ENCODE measurements at places on chromosomes 4 and X.

- no peak for DNase-seq
These were observed 316.4 kb downstream of the LDB2 start for GRCh38 chr4:16582036-16582435.

DNA sequence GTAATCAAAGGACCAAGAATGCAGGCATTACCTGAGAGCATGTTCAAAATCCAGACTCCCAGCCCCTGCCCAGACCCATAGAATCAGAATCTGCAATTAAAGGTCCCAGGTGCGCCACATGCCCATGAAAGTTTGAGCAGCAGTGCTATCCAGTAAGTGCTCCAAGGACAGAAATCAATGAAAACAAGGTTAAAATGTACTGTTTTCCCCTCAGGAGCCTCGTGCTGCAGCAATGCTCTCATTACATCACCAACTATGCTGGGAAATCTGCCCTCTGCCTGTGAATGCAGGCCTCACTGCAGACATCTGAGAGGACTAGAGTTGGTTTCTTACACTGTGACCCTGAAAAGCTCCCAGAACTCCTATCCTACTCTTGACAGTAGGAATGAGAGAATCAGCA is 21.1 kb downstream of the ANXA5 start:
- DNase-seq, result no peak

GRCh38 chr4:72109959-72110497 is 78.2 kb downstream of the NPFFR2 start:
- DNase-seq, result no peak

DNA sequence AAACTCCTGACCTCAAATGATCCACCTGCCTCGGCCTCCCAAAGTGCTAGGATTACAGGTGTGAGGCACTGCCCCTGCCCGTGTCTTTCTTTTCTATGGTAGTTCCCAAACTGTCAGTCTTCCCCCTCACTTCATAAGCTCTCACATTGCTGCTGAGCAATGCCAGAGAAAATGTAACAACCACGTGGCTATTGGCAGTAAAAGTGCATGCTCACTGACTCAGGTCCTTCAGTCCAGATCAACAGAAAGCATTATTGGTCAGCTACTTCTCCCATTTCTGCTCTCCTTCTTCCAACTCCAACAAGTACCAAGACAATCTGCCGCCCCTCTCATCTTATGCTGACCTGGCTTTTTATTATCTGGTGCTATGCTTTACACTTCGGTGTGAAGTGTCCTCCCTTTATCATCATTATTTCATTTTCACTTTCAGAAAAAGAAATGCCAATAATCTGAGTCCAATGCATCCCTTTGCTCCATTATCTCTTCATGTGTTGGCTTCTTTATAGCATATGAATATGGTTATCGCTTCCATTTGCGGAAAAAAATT is 133.8 kb upstream of the UGT8 start:
- no peak for DNase-seq

GRCh38 chrX:39327255-39327654 is 526.0 kb downstream of the MID1IP1 start:
- DNase-seq, result no peak

- DNase-seq, result no peak
These were observed 455.4 kb upstream of the ADGRL3 start for GRCh38 chr4:60744767-60745166.

DNA sequence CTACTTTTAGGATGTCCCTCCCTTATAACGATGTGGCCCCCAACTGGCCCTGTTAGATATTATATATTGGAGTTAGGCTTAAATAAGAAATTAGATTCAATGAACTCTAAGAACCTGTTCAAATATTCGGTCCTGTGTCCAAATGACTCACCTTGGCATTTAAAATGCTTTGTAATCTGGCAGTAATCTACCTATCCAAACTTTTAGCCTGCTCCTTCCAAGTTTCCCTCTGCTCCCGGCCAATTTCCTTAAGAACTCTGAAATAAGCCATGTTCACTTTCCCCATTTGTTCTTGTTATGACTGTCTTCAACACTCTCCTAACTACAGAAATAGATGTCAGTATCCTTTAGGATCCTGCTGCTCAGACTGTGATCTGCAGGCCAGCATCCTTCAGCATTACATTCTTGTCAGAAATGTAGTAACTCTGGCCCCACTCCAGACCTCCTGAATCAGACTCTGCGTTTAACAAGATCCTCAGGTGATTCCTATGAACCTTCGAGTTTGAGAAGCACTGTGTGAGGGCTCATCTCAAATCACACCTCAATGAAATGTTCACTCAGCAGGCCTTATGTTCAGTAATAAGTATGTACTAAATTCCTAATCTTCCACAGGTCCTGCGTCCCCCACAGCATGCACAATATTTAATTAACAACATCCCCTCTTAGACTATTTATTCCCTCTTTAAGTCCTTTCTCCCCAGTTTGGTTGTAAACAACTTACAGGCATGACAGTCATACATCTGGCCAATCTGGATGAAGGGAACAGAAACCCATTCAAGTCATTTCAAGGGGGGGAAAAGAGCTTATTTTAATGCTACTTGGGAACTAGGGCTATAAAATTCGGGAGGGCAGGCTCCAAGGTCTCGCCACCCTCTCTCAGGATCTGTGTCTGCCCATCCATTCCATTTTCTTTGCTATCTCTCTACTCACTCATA is 3.0 kb downstream of the ATP8A1 start:
- DNase-seq, result no peak

DNA sequence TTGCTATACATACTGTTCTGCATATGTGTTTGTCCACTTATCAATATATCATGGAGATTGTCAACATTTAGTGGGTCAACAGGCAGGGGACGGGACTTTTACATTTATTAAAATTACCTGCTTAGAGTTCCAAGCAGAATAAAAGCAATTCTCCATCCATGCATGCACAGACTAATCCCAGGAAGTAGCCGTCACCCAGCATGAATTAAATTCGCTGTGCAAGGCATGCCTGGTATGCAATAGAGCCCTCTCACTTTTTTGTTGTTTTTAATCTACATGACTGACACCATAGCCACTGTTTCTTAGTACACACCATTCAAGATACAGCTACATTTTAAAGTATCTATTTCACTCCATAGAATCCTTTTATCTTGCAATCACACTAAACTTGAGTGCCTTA is 108.9 kb downstream of the USP46 start:
- no peak for DNase-seq

- DNase-seq, result no peak
These were observed 453.3 kb upstream of the HS3ST1 start for GRCh38 chr4:11881947-11882346.

- DNase-seq, result no peak
These were observed 37.3 kb upstream of the TRIM2 start for GRCh38 chr4:153166716-153167501.

GRCh38 chrX:115068896-115069295 is 51.5 kb upstream of the IL13RA2 start:
- no peak for DNase-seq

DNA sequence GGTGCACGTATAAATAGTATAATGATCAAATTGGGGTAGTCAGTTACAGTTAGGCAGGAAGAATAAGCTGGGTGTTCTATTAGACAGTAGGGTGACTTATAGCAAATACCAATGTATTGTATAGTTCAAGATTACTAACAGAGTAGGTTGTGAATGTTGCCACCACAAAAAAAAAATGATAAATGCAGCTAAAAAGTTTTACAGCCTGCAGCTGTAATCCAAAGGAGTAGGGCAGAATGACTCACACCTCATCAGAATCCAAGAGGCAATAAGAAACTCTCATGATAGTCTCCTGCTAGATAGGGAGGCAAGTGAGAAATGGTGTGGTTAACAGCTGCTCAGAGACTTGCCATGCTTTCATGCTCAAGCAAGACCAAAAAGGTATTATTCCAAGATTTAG is 19.6 kb upstream of the TCEAL4 start:
- DNase-seq, result no peak

DNA sequence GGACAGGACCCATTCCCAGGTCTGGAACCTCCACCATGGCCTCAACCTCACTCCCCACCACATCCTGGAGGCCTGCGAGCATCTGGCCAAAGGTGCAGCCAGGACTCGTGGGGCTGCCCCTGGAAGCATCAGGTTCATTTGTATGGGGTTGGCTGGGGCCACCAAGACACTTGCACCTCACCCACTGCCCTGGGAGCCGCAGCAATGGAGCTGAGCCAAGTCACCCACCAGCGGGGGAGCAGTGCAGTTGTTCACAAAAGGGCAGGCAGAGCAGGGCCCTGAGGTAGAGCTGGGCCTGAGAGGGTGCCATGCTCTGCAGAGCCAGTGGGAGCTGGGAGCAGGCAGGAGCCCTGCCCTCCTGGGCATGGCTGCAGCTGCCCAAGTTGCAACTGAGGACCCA is 163.5 kb downstream of the FAM47A start:
- DNase-seq, result no peak

- DNase-seq, result no peak
These were observed 258.2 kb downstream of the PPP1R2C start for GRCh38 chrX:42519666-42520231.

GRCh38 chr4:181548873-181549575 is 694.2 kb upstream of the TENM3 start:
- no peak for DNase-seq

DNA sequence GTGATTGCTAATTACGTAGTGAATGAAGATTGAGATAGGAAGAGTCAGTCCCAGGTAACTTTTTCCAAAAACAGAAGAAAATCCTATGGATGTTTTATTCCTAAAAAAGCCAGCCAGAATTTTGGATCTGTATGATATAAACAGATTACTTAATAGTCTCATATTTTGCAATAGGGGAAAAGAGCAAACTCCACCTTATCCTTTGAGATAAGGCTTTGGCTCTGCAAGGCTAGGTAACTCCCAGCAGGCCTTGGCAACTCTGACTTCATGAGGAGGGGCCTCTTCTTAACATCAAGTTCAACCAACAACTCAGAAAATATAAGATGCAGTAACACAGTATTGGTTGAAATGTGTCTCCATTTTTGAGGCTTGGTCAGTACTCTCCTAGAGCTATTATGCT is 98.7 kb upstream of the SLC4A4 start:
- DNase-seq, result no peak

- DNase-seq, result peak; percentile 77
These were observed 805 bp downstream of the ATP8A1 start for GRCh38 chr4:42655921-42656678.

DNA sequence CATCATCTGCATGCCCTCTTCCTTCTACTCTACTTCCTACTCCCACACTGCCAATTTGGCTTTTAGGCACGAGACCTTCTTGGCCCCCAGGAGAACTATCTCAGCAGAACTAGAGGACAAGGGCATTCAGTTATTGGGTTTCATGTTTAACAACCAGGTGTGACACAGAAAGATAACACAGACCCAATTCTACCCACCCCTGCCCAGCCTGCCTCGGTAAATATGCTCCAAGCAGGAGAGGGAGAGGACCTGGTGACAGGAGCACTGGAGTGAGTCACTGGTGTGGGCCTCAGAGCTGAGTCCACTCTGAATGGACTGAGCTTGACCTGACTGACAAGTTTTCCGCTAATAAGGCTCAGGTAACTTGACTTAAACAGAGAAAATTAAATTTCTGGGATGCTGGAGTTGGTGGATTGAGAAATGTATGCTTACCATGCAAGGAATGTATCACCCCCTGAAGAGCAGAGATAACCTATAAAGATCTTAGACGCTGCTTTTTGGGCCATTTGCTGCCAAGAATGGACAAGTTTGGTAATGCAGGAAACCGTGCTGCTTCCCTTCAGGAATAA is 52.5 kb downstream of the CASP3 start:
- no peak for DNase-seq

- DNase-seq, result no peak
These were observed 6.1 kb upstream of the SEC24D start for GRCh38 chr4:118842055-118842454.

- no peak for DNase-seq
These were observed 18.5 kb upstream of the KDR start for GRCh38 chr4:55143858-55144257.

GRCh38 chr4:78940752-78941151 is 1.5 kb upstream of the PAQR3 start:
- DNase-seq, result no peak

GRCh38 chr4:142366769-142367181 is 479.3 kb downstream of the INPP4B start:
- DNase-seq, result no peak

DNA sequence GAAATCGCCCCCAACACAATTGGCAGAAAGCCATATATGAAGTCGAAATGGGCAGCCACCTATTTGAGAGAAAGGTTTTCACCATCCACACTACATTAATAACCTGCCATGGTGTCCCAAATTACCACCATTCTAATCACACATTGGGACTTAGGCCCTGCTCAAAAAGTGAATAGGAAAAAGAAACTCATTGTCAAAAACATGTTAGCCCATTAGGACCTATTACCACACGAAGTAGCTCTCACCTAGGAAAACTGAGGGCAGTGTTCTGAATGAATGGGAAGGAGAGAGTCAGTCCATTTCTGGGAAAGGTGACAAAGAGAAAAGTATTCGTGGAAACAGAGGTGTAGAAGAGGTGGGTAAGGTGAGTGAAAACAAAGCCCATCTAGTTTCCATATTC is 60.8 kb downstream of the GPC3 start:
- no peak for DNase-seq

DNA sequence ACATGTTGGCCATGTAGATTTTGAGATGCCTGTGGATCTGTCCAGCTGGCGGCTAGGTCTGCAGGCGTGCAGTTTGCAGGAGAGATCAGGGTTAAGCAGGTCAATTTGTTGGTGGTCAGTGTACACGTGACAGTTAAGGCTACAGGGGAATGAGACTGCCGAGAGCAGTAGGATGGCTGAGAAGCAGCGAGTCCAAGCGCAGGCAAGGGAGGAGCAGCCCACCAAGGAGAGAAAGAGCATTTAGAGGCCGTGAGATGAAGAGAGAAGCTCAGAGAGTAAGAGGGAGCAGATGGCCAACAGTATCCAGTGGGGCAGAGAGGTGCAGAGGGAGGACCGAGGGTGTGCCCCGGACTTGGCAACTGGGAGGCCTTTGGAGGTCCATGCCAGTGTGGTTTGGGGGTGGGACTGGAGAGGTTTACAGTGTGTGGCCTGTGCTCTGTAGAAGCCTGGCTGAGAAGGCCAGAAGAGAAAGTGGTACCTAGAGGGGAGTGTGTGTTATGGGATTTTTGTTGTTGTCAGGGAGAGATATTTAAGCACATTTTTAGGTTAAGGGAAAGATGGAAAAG is 18.4 kb downstream of the SNX25 start:
- no peak for DNase-seq

DNA sequence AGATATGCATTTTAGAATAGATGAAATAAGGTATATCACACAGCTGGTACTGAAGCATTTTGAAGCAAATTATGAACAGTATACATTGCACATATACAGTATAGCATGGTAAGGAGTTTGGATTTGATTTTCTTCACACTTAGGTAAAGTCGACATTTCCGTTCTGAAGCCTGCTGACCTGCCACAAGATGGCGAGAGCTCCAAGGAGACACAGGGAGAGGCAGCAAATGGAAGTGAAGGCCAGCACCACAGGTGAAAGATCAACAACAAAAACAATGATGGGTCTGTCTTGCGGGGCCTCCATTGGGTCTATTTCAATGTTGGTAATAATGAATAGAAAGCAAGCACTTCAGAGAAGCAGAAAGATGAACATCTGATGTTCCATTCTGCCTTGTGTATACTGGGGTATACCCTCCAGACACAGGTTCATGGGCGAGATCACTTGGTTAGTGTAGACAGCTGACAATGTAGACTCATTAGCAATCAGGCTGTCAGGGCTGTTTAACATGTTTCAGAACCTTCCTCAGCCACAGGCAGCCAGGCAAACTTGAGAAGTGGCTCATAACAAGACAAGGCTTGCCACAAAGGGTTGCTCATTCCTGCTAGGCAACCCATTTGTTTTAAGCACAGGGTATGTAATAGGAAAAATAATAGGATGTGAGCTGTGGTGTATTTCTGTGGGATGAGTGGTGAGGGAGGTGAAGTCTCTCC is 21.4 kb upstream of the NOX1 start:
- no peak for DNase-seq

- DNase-seq, result peak; percentile 9
These were observed 178.0 kb downstream of the PPP3CA start for GRCh38 chr4:101169044-101170014.

Measured in right kidney (tissue), 9 donors.